ENCODE measurements at places on chromosomes 7 and 10.

GRCh38 chr10:102405632-102406031 is 10.1 kb downstream of the NFKB2 start:
- DNase-seq = no peak

DNA sequence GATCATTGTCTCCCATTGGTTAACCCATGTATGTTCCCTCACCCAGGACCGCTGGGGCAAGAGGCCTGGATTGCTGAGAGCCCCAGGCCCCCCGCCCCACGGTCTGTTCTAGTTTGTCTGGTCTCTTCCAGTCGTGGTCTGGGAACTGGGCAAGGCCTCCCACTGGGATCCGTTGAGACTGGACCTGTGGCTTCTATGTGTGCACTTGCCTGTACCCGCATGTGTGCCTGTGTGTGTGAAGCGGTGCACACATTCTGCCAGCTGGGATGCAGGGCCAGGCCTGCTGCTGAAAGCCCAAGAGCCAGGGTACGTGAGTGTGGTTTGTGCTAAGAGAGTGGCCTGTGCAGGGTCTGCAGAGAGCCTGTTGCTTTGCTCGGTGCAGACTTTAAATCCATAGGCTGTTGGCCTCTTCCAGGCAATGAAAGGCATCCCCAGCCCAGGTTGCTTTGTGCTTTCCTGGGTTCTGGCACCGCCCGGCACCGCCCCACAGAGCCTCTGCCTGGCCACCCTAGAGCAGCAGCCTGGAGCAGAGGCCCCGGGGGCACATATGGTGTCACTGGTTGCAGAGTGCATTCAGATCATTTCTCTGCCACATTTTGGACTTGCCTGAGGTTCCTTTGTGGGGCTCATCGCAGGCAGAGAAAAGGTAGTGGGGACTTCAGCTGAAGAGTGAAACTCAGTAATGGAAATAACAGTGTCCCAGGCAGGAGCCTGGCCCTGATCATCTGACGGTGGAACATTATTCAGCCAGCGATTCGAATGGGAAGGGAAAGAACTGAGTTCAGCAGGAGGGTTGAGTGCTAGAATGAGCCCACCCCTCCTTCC is 215.5 kb downstream of the GLRX3 start:
- DNase-seq = no peak

DNA sequence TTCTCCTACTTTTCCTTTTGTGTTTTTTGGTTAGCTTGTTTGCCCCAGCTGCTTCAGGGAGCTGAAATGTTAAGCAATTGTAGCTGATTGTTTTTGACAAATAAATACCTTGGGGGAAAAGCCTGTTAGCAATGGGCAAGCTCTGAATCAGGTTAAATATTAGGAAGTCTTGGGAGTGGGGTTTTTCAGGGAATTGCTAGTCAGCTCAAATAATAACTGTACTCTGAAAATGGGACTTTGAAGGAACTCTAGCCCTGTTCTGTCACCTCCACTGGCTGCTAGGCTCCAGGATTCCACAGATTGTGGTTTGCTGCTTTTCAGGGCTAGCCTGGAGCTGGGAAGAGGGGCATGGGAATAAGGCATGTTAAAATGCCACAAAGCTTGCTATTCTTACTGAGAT is 39.5 kb downstream of the ADK start:
- DNase-seq = no peak

DNA sequence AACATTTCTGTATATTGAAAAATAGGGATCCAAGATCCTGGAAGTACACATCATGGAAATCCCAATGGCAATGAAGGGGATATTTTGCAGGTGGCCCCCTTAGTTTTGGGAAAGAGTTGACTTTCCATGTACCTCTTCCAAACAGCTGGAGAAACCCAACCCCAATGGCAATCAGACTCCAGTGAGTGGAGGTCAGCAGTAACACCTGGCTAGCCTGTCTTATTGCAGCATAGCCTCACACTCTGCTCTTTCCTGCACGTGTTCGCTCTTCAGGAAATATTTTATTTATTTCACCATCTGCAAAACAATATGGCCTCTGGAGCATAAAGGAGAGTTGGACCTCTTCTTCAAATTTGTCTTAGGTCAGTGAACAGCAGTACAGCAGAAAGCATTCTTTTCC is 340.0 kb upstream of the NRP1 start:
- no peak for DNase-seq

GRCh38 chr7:142790056-142790455 is 19.3 kb downstream of the PRSS2 start:
- no peak for DNase-seq

- no peak for DNase-seq
Observed at GRCh38 chr10:58807629-58808022, 295.0 kb downstream of the BICC1 start.

DNA sequence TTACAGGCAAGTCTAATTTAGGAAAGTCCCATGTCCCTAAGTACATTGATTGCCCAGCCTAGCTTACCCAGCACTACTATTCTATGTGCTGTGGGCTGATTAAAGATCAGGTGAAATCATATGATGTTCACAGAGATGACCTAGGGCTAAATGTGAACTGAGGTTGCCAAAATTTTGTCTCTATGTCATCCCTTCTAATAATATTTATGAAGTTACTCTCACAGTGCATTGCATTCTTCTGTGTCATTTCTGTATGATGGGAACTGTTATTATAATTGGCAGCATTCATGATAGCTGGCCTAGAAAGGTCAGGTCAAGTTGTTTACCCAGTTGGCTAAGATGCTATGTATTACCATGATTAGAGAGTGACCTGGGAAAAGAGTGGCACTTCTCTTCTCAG is 2.8 kb upstream of the PDK4 start:
- no peak for DNase-seq

GRCh38 chr7:139647814-139648390 is 124.4 kb downstream of the CLEC2L start:
- no peak for DNase-seq

DNA sequence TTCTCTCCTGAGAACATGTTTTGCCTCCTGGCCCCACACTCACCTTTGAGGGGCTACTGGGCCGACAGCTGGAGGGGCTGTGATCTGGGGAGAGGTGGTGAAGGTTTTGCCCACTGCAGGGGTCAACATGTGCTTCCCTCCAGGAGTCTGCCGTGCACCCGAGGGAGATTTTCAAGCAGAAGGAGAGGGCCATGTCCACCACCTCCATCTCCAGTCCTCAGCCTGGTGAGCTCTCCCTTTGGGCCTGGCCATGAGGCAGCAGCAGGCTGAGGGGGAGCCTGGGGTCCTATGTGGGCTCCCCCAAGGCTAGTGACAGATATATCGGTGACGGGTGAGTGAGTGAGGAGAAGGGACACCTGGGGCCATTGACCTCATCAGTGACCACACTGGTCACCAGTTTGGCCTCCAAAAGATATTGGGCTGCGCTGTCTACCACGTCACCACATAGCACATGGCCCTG is 6.6 kb downstream of the PGAM2 start:
- DNase-seq = no peak

GRCh38 chr7:92716825-92717580 is 119.4 kb downstream of the CDK6 start:
- DNase-seq = no peak

- no peak for DNase-seq
Observed at GRCh38 chr10:132155723-132156381, 30.9 kb upstream of the DPYSL4 start.

DNA sequence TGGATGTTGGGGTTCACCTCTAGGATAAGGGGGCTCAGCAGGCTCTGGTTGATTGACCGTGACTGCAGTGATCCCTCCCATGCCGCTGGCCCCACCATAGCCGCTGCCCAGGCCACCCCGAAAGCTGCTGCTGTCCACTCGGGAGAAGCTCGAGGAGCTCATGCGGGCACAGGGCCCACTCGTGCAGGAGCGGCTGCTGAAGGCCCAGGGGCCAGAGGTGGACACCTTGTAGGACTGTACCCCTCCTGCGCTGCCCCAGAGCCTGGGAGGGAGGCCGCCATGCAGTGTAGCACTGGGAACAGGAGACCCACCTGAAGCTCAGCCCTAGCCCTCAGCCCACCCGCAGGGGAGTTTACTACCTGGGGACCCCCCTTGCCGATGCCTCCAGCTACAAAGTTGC is 70.0 kb downstream of the CHRM2 start:
- no peak for DNase-seq

DNA sequence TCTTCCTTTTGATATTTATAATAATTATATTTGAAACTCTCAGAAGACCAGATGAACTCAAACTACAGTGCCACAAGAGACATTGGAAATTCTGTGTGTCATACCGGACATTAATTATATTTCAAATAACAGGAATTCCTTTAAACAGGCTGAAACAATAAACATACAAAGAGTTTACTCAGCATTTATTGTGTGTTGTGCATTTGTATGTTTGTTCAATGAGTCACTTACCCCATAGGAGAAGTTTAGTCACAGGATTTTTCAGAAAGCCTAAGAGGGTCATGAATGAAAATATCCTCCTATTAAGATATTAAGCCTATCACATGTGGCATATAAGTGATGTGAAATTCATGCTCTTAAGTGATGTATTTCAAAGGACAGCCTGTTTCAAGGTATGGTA is 566.8 kb downstream of the CNTNAP2 start:
- no peak for DNase-seq

- peak; percentile 13 for DNase-seq
Observed at GRCh38 chr7:299169-299568, 9.2 kb downstream of the FOXL3 start.

DNA sequence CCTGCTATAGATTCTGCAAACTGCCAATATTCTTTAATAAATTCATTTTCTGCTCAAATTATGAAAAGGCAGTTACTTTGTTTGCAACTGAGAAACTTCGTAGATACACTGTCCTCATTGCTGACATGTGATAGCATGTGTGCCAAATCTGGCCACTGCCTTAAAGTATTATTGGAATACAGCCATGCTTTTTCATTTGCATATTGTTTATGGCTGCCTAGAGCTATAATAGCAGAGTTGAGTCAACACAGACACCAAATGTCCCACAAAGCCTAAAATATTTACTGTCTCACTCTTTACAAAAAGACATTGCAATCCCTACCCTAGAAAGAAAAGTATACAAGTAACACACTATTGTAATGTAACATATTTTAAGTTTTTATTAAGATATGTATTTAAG is 647.4 kb downstream of the XPNPEP1 start:
- DNase-seq = no peak

GRCh38 chr10:103816431-103816830 is 38.9 kb downstream of the SH3PXD2A start:
- DNase-seq = no peak

GRCh38 chr7:101164071-101164840 is 1.1 kb downstream of the VGF start:
- no peak for DNase-seq

DNA sequence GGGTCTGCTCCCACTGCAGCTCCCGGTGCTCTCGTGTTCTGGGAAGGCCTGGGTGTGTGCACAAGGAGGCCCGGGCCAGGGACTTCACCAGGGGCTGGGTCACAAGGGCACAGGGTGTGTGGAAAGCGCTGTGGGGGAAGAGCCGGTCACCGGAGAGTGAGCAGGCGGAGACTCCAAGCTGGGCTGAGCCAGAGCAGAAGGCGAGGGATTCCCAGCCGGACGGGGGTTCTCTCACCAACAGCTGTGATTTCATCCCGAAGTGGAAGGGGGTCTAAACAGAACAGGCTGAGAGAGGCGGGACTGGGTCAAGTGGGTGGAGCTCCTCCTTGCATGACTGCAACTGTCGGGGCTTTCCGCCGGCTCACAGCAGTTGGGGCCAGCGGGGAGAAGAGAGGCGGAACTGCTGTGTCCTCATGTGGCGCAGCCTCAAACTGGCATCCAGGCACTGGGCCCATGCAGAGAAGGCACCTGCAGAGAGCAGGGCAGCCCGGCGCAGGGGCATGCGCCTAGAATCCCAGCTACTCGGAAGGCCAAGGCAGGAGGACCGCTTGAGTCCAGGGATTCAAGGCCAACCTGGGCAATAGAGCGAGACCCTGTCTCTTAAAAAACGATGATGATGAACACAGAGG is 7.6 kb upstream of the ORAI2 start:
- DNase-seq = peak; percentile 80

- no peak for DNase-seq
Observed at GRCh38 chr10:110642204-110643034, 1.7 kb upstream of the RBM20 start.

GRCh38 chr10:17290226-17290625 is 62.2 kb downstream of the VIM start:
- no peak for DNase-seq

DNA sequence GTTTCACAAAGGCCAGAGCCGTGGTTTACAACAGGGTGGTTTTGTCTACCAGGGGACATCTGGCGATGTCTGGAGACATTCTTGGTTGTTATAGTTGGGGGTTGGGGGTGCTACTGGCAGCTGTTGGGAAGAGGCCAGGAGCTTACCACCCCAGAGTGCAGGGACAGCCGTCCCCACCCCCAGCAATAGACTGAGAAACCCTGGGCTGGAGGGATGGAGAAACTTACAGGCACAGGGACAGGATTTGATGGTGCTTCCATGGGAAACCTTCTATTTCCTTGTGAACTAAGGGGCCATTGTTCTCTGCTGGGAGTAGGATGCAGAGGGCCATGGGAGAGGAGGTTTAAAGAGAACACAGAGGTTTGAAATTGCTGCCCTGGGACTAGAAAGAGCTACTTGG is 10.9 kb downstream of the ADCK2 start:
- no peak for DNase-seq

GRCh38 chr10:34462056-34462455 is 353.0 kb downstream of the PARD3 start:
- no peak for DNase-seq

Data from left colon (tissue), 2 donors.